Muscle of leg (tissue), 16 donors: ENCODE measurements at places on chromosomes 2 and 18. TPM values are rescaled to one million over a fixed set of nuclear protein-coding genes. Genes with fewer than 3 reads are reported as not detected.

Gene CTDP1
- polyA plus RNA-seq, result 9.4 TPM

Gene FOXI3
- 0.64 TPM for polyA plus RNA-seq

Gene ECEL1
- polyA plus RNA-seq, result 0.36 TPM

Gene IGFBP5
- 385 TPM for polyA plus RNA-seq

Gene CDH2
- 6.0 TPM for polyA plus RNA-seq

Gene ANKRD36
- polyA plus RNA-seq, result 12.1 TPM

Gene FTCDNL1
- polyA plus RNA-seq, result 1.4 TPM

Gene LONRF2
- polyA plus RNA-seq, result 0.62 TPM

Gene ALPG
- not detected for polyA plus RNA-seq

Gene WNT6
- polyA plus RNA-seq, result 0.12 TPM

Gene ZNF804A
- 0.39 TPM for polyA plus RNA-seq

Gene L3MBTL4
- 1.3 TPM for polyA plus RNA-seq

Gene LAMA3
- 7.6 TPM for polyA plus RNA-seq

Gene SPHKAP
- polyA plus RNA-seq, result 18.8 TPM

Gene CD226
- polyA plus RNA-seq, result 0.66 TPM

Gene TDRD15
- polyA plus RNA-seq, result not detected

Gene ZFP36L2
- polyA plus RNA-seq, result 76.4 TPM

Gene PMAIP1
- polyA plus RNA-seq, result 30.3 TPM

Gene IL1F10
- polyA plus RNA-seq, result not detected

Gene PTGR3
- polyA plus RNA-seq, result 29.0 TPM
